HCT116 (cell line): ENCODE measurements at places on chromosomes 7 and 10.

GRCh38 chr7:44258423-44258760, 57.6 kb downstream of the YKT6 start:
- no peak for DNase-seq

DNA sequence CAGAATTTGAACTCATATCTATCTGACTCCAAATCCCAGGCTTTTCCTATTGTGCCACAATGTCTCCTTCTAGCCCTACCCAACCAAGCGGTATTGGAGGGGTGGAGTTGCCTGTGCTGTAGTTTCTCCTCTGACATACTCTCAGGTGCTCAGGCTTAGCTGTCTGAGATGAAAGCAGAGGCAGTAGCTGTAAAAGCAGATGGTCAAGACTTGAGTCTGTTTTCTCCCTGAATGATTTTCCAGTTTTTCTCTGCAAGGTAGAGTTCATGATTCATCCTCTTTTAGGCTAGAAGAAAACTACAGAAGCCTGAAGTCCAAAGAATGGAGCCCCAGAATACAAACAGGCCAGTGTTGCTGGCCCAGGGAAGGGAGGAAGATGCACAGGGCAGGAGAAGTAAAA, 130.0 kb downstream of the PDE1C start:
- no peak for DNase-seq

GRCh38 chr10:22550732-22551131, 163.6 kb downstream of the PIP4K2A start:
- peak; percentile 16 for DNase-seq

GRCh38 chr7:98024075-98024474, 34.1 kb upstream of the OCM2 start:
- DNase-seq = no peak

- DNase-seq = no peak
Observed at GRCh38 chr7:18194616-18195015, 167.0 kb upstream of the PRPS1L1 start.

- DNase-seq = no peak
Observed at GRCh38 chr7:74225400-74225799, 15.6 kb downstream of the LAT2 start.

GRCh38 chr7:148398844-148399365, 191.7 kb upstream of the C7orf33 start:
- no peak for DNase-seq

GRCh38 chr10:52308251-52309031, 5.6 kb upstream of the DKK1 start:
- DNase-seq = no peak

- no peak for DNase-seq
Observed at GRCh38 chr10:133191651-133192050, 31.6 kb downstream of the KNDC1 start.

- no peak for DNase-seq
Observed at GRCh38 chr10:4074545-4075407, 289.8 kb upstream of the KLF6 start.

- DNase-seq = no peak
Observed at GRCh38 chr7:135825406-135825805, 76.8 kb upstream of the FAM180A start.

DNA sequence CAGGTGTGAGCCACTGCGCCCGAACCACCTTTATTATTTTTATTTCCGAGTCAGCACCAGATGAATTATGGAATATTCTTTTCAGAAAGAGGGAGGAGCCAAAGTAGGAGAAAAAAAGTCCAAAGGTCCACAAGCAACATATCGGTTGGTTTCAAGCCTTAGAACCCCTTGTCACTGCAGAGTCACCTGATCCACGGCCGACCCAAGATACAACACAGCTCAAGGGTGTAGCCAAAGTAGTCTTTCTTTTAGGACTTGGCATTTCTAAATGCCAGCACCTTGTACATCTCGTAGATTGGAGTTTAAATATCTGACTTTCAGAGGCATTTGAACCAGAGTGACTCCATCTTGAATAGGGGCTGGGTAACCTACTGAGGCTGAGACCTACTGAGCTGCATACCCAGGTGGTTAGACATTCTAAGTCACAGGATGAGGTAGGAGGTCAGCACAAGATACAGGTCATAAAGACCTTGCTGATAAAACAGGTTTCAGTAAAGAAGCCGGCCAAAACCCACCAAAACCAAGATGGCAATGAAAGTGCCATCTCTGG, 113.9 kb upstream of the ANLN start:
- DNase-seq = no peak

- DNase-seq = no peak
Observed at GRCh38 chr10:20882091-20882490, 15.0 kb downstream of the NEBL start.

- no peak for DNase-seq
Observed at GRCh38 chr10:88389456-88389855, 193.7 kb downstream of the RNLS start.

- DNase-seq = no peak
Observed at GRCh38 chr7:83178066-83178465, 15.4 kb upstream of the PCLO start.

GRCh38 chr10:67045404-67045803, 119.6 kb downstream of the LRRTM3 start:
- no peak for DNase-seq

- no peak for DNase-seq
Observed at GRCh38 chr7:107944411-107945169, 53.6 kb downstream of the DLD start.

DNA sequence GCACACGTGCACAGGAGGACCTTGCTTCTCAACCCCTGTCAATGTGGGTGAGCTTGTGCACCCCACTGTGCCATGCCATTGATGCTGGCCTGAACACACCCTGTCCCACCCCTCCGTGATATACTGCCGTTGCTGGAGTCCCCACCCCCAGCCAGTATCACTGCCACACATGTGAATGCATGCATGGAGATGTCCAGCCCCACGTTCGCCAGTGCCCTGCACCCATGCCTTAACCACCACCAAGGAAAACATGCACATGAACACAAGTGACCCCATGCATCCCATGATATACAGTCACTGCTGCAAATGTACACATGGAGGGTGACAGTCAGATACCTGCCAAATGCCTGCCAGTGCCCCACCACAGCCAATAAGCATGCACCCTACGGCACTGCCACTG, 692.5 kb upstream of the ZWINT start:
- DNase-seq = no peak

DNA sequence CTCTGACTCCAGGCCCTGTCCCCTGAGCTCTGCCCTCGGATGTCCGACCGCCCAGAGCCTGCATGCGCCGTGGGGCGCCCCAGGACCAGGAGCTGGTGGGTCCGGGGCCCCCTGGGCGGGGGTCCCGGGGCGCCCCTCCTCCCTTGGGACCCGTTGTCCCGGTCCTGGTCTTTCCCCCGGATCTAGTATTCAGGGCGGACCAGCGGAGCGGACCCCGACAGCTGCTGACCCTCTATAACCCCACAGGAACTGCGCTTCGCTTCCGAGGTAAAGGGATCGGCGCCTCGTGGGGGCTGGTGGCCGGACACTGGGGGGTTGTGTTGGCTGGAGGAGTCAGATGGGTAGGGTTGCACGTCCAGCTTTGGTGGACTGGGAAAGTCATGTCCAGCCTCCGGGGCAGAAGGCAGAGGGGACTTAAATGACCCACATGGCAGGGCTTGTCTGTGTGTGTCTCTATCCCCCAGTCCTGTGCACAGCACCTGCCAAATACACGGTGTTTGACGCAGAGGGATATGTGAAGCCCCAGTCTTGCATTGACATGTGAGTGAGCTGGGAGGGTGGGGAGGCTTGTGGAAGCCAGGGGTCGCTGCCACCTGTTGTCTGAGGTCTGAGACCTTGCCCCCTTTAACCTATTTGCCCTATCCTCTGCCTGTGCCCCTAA, 520 bp downstream of the MOSPD3 start:
- no peak for DNase-seq

DNA sequence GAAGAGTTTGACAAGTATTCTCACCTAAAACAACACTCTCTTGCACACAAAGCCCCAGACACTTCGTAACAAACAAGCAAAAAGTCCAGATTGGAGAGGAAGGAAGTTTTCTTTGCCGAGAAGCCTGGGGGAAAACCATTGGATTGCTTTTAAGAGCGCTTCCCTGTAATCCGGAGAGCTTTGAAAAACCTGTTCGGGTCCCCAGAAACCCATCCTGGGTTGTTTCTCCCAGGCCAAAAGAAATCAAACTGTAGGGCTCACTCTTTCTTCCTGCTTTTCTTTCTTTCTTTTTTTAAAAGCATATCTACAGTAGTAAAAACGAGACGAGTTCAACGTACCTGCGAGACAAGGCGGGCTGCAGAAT, 655 bp downstream of the SP8 start:
- DNase-seq = no peak

GRCh38 chr7:41459623-41460261, 243.1 kb downstream of the INHBA start:
- no peak for DNase-seq

DNA sequence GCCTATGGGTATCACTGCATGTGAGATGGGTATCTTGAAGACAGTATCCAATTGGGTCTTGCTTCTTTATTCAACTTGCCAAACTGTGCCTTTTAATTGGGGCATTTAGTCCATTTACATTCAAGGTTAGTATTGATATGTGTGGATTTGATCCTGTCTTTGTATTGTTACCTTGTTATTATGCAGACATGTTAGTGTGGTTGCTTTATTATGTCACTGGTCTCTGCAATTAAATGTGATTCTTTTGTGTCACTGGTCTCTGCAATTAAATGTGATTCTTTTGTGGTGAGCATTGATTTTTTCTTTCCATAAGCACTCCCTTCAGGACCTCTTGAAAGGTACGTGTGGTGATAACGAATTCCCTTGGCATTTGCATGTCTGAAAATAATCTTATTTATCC, 357.8 kb upstream of the STEAP1 start:
- no peak for DNase-seq

- no peak for DNase-seq
Observed at GRCh38 chr10:68110027-68110426, 739 bp downstream of the MYPN start.

- peak; percentile 32 for DNase-seq
Observed at GRCh38 chr10:29688230-29688661, 53.5 kb upstream of the SVIL start.

GRCh38 chr7:127585044-127585953, at the start of gene GCC1:
Gene GCC1, minus strand, starts transcription at chr7:127585596. Its CDS starts 414 bp downstream, at chr7:127585182.
- peak; percentile 82 for DNase-seq

GRCh38 chr10:50600286-50600685, 23.5 kb downstream of the SGMS1 start:
- no peak for DNase-seq

- DNase-seq = no peak
Observed at GRCh38 chr10:62813453-62813852, 2.7 kb downstream of the EGR2 start.

- no peak for DNase-seq
Observed at GRCh38 chr10:107800061-107800460, 635.6 kb upstream of the SORCS1 start.

- DNase-seq = peak; percentile 36
Observed at GRCh38 chr10:30151581-30152389, 92.4 kb upstream of the JCAD start.

DNA sequence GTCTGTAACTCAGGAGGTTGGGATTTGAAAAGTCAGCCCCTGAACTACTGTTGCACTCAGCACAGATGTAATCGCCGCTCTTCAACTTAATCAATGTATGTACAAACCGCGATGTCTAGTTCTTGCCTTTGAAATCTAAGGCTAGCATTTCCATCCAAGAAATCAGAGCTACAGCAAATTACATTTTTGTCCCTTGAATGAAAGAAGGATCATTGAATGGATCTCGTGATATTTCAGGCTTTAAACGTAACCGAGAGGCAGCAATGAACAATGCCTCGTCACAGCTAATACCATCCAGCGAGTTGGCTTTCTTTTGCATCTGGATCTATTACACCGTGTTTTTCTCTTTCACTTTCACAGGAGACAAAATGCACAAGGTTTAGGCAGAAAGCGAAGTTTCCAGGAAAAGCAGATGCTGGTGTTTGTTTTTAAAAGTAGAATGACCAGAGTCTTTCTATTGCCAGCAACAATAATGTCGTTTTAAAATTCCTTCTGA, 5.5 kb downstream of the SKIDA1 start:
- DNase-seq = no peak

GRCh38 chr10:128028508-128029289, 97.5 kb downstream of the MKI67 start:
- no peak for DNase-seq

DNA sequence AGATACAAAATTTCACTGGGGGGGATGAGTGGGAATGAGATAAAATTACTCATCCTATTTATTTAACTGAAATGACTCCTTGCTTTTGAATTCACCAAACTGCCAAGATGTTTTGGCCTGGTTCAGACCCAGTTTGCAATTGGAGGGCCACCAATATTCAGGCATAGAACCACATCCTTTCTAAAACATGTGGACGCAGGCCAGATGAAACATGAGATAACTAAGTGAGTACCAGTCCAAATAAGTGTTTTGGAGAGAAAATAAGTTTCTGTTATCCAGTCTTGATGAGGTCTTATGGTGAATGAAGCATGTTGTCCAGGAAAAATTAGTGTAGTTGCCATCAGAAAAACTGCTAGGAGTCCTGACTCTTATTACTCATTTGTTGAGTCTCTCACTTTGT, 36.3 kb upstream of the PDK4 start:
- no peak for DNase-seq

GRCh38 chr7:2717293-2718261, 29.6 kb downstream of the AMZ1 start:
- no peak for DNase-seq
